Heart right ventricle (tissue), 16 donors: ENCODE measurements at places on chromosomes 1 and 21.

DNA sequence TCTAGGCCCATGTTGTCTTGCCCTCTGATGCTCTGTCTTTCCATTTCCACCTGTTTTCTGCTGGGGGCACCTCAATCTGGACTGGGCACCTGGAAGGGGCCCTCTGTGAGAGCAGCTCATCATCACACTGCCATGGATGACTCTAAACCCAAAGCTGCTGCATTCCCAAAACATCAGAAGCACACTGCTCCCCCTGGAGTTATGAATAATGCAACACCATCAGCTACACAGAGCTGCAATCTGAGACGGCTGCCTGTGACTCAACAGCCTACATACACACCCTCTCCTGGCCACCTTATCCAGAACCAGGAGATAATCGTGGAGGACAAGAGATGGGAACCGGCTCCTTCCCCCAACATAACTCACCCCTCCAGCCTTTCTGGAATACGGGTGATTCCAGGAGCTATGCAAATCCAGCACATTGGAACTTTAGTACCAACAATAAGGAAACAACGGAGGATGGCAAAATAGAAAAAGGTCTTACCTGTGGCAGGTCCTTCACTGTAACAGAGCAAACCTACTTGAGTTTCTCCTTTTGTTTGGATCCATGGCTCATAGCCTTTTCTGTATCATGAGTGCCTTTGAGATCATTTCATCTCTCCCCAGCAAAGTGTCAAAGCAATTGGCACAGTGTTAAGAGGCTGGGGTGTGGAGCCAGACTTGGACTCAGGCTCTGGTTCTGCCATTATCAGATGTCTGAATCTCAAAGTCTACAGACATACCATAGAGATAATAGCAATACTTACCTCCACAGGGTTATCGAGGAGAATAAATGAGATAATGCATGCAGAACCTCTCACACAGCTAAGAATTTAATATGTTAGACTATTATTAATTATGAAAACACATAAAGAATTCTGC, 29.3 kb downstream of the AK2 start:
- no peaks in the 10 kb centered on the region for H3K27me3 ChIP-seq
- peaks cover 80% of the 10 kb centered on the region for H3K4me1 ChIP-seq
- H3K36me3 ChIP-seq, result peaks cover 22% of the 10 kb centered on the region
- no peak overlapping the region for H3K4me3 ChIP-seq
- no peak for DNase-seq

DNA sequence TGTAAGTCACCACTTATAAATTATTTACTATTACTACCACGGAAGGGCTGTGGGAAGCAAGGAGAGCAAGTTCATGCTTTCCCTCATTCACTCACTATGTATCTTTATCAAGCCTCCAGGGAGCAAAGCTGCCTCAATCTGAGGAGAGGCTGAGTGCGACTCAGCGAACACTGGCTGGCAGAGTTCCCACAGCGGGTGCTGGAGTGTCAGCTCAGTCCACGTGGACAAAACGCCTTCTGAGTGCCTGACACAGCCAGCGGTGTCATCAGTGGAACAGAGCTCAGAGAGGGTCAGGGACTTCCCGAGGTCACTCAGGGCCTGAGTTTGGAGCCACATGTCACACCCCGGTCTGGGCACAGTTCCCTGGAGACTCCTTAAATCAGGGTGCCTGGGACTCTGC, 16.9 kb downstream of the MATN1 start:
- no peaks in the 10 kb centered on the region for H3K36me3 ChIP-seq
- H3K27me3 ChIP-seq, result peaks cover 28% of the 10 kb centered on the region
- peaks cover 3% of the 10 kb centered on the region for H3K4me1 ChIP-seq
- no peak overlapping the region for H3K27ac ChIP-seq

- no peaks in the 10 kb centered on the region for H3K4me1 ChIP-seq
- H3K36me3 ChIP-seq, result no peaks in the 10 kb centered on the region
- H3K27ac ChIP-seq, result no peak overlapping the region
Measured at GRCh38 chr1:150109586-150109985, 40.1 kb upstream of the PLEKHO1 start.

DNA sequence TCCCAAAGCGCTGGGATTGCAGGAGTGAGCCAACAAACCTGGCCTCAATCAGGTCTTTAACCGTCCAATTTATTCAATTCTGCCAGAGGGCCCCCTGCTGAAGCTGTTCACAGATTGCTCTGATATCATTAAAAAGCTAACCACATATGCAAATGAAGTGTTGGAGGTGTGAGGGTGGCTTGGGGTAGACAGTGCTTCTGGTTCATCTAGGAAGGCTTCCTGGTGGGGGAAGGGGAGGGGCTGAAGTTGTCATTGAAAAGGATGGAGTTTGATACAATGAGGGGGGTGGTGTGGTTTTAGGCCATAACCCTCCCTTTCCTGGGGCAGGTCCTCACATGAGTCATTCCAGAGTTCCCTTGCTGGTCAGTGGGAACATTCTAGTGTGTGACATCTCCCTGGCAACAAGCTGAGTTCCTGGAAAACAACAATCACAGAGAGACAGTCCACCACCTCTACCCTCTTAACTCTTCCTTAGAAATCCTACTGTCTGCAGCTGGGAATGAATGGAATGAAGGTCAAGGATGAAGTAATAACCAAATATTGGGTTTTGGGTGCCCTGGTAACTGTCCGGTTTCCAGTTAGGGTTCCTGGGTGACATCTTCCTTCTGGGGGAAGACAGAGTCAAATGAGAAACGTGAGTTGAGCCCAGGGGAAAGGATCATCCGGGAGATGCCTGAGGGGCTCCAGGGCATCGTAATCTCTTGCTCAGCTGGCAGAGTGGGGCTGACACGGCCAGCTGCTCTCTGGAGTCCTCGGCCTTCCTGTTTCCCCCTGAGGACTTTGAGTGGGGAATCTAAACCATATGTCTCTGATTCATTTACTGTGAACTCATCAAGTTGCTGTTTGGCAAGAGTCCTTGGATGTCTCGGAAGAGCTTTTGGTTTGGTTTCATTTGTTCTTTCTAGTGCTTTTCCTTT, 32.2 kb downstream of the BATF3 start:
- H3K4me1 ChIP-seq, result no peaks in the 10 kb centered on the region
- H3K36me3 ChIP-seq, result no peaks in the 10 kb centered on the region
- H3K27ac ChIP-seq, result peak overlapping the region; percentile 67
- peak overlapping the region; percentile 20 for H3K4me3 ChIP-seq

- peaks cover 2% of the 10 kb centered on the region for H3K4me1 ChIP-seq
- H3K36me3 ChIP-seq, result no peaks in the 10 kb centered on the region
- H3K27me3 ChIP-seq, result no peaks in the 10 kb centered on the region
- H3K4me3 ChIP-seq, result no peak overlapping the region
- no peak overlapping the region for H3K27ac ChIP-seq
Measured at GRCh38 chr1:237858992-237859391, 31.7 kb downstream of the ZP4 start.

GRCh38 chr1:104648269-104648691, 898.6 kb downstream of the AMY1C start:
- no peaks in the 10 kb centered on the region for H3K27me3 ChIP-seq
- no peak for DNase-seq
- no peaks in the 10 kb centered on the region for H3K36me3 ChIP-seq
- no peak overlapping the region for H3K4me3 ChIP-seq
- H3K4me1 ChIP-seq, result no peaks in the 10 kb centered on the region

- H3K4me3 ChIP-seq, result no peak overlapping the region
- H3K27me3 ChIP-seq, result no peaks in the 10 kb centered on the region
- H3K27ac ChIP-seq, result no peak overlapping the region
- no peak for DNase-seq
- H3K4me1 ChIP-seq, result peaks cover 20% of the 10 kb centered on the region
Measured at GRCh38 chr1:43691871-43692815, 15.2 kb upstream of the ST3GAL3 start.

DNA sequence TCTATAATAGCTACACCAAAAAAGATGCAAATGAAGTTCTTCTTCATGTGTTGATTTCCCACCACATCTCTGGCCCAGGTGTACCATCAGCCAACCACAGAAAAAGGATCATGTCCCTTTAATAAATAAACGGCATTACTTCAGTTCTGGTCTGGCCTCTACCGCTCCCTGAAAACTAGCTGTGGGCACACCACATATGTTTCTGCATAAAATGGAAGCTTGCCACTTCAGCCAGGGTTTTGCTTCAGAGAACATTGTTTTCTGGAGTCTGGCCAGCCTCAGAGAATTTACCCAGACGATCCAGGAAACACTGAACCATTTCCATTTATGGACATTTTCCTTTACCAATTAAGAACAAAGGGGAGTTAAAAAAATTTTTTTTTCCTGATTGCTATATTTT, 5.8 kb upstream of the LAMC2 start:
- H3K27ac ChIP-seq, result peak overlapping the region; percentile 76
- no peaks in the 10 kb centered on the region for H3K36me3 ChIP-seq
- no peak overlapping the region for H3K4me3 ChIP-seq
- no peaks in the 10 kb centered on the region for H3K27me3 ChIP-seq
- no peak for DNase-seq
- peaks cover 36% of the 10 kb centered on the region for H3K4me1 ChIP-seq

DNA sequence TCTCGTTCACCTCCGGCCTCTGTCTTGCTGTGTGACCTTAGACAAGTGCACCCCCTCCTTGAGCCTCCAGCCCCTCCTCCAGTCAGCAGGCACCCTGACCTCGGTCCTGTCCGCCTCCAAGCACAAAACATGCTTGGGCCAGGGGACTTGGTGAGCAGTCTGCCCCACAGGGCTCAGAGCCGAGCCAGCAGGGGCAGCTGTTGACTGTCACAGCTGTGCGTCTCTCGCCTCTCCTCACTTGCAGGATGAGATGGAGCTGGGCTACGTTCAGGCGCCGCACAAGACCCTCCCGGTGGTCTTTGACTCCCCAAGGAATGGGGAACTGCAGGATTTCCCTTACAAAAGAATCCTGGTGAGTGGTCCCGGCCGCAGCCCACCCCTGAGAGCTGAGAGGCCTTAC, 24.2 kb downstream of the PADI3 start:
- H3K36me3 ChIP-seq, result no peaks in the 10 kb centered on the region
- no peak for DNase-seq
- no peak overlapping the region for H3K4me3 ChIP-seq
- H3K27me3 ChIP-seq, result peaks cover 31% of the 10 kb centered on the region
- no peaks in the 10 kb centered on the region for H3K4me1 ChIP-seq
- H3K27ac ChIP-seq, result no peak overlapping the region

- H3K27me3 ChIP-seq, result no peaks in the 10 kb centered on the region
- no peak overlapping the region for H3K4me3 ChIP-seq
- DNase-seq, result no peak
- peak overlapping the region; percentile 23 for H3K27ac ChIP-seq
- no peaks in the 10 kb centered on the region for H3K36me3 ChIP-seq
- H3K4me1 ChIP-seq, result peaks cover 6% of the 10 kb centered on the region
Measured at GRCh38 chr1:226697929-226698544, 41.0 kb downstream of the ITPKB start.

DNA sequence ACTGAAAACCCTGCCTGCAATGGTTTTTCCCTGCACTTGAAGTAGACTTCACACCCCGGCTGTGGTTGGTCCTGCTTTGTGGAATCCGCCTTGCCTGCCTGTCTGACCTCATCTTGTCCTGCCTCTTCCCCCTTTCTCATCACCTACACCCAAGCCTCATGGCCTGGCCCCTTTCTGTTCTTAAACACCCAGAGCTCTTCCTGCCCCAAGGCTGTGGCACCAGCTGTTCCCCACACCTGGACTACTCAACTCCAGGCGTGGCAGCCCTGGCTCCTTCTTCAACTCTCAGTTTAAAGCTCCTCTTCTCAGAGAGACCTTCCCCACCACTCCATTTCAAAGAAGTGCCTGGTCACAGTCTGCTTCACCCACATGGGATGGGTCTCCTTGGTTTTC, 27.0 kb downstream of the KIAA1614 start:
- peaks cover 10% of the 10 kb centered on the region for H3K36me3 ChIP-seq
- DNase-seq, result no peak
- no peaks in the 10 kb centered on the region for H3K4me1 ChIP-seq
- H3K4me3 ChIP-seq, result no peak overlapping the region
- no peaks in the 10 kb centered on the region for H3K27me3 ChIP-seq
- H3K27ac ChIP-seq, result no peak overlapping the region

DNA sequence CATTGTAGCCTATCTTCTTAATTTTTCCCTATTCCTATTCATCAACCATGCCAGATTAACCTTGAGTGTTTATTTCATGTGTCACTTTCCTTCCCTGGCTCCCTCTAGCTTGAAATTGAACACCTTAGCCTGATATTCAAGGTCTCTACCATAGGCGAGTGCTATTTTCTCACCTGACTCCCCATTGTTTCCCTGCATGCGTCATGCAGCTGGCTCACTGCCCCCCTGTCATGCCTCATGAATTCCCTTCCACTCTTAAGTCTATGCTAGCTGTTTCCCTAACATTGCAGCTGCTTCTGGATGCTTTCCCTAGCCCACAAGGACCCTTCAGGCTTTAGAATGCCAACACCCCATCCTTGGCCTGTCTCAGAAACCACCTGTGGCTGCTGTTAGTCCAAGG, 56.7 kb upstream of the CD1D start:
- no peak overlapping the region for H3K4me3 ChIP-seq
- no peaks in the 10 kb centered on the region for H3K4me1 ChIP-seq
- DNase-seq, result no peak
- no peak overlapping the region for H3K27ac ChIP-seq
- peaks cover 9% of the 10 kb centered on the region for H3K27me3 ChIP-seq

GRCh38 chr1:25098717-25099116, 133.6 kb downstream of the SYF2 start:
- H3K27ac ChIP-seq, result no peak overlapping the region
- DNase-seq, result no peak
- H3K4me3 ChIP-seq, result no peak overlapping the region
- H3K36me3 ChIP-seq, result no peaks in the 10 kb centered on the region
- H3K4me1 ChIP-seq, result no peaks in the 10 kb centered on the region
- no peaks in the 10 kb centered on the region for H3K27me3 ChIP-seq

- no peak for DNase-seq
- peaks cover 48% of the 10 kb centered on the region for H3K4me1 ChIP-seq
- no peak overlapping the region for H3K27ac ChIP-seq
- no peaks in the 10 kb centered on the region for H3K27me3 ChIP-seq
Measured at GRCh38 chr1:91750398-91750996, 135.5 kb downstream of the TGFBR3 start.

GRCh38 chr1:248818505-248819374, 7.0 kb downstream of the SH3BP5L start:
- H3K4me3 ChIP-seq, result no peak overlapping the region
- no peak overlapping the region for H3K27ac ChIP-seq
- no peaks in the 10 kb centered on the region for H3K36me3 ChIP-seq
- H3K27me3 ChIP-seq, result no peaks in the 10 kb centered on the region

DNA sequence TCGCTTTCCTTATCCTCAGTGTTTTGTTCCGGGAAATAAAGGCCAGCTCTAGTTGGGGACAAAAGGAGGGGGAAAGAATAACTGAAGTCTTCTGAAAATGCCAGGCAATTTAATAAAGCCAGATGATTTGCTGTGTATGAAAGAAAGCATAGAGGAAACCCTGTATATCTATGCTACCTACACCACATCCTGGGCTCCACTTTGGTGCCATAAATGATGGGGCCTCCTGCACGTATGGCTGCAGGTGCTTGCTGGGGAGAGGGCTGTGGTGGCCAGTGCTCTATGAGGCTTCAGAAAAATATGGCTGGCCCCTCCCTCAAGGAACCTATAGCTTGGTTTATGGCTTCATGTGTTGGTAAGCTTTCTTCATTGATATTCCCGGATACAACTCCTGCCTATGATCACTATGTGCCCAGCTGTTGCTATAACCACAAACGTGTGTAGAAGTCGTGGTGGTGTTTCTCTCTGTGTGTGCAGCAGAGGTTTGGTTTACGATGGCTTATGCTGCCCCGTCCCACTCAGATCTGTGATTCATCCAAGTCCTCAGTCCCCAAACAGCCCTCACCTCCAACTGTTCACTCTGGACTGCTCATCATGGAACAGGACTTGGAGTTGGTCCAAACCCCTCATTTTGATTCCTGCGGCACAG, 59.5 kb downstream of the BACE2 start:
- H3K27me3 ChIP-seq, result no peaks in the 10 kb centered on the region
- no peak overlapping the region for H3K4me3 ChIP-seq
- no peak for DNase-seq
- H3K36me3 ChIP-seq, result peaks cover 38% of the 10 kb centered on the region
